ENCODE measurements at places on chromosomes 1 and 21. TPM values are rescaled to one million over a fixed set of nuclear protein-coding genes. Genes with fewer than 3 reads are reported as not detected.

Gene NGF
- total RNA-seq = 0.78 TPM

Gene STUM
- 24.3 TPM for total RNA-seq

Gene RABIF
- 15.3 TPM for total RNA-seq

GRCh38 chr1:50796272-50796671 is 163.8 kb downstream of the FAF1 start:
- DNase-seq = no peak

GRCh38 chr21:42684109-42684916 is 30.9 kb downstream of the PDE9A start:
- no peak for DNase-seq

- no peak for DNase-seq
Observed at GRCh38 chr1:228391411-228392020, 15.1 kb downstream of the TRIM11 start.

GRCh38 chr1:64073705-64074104 is 129.7 kb upstream of the UBE2U start:
- no peak for DNase-seq

DNA sequence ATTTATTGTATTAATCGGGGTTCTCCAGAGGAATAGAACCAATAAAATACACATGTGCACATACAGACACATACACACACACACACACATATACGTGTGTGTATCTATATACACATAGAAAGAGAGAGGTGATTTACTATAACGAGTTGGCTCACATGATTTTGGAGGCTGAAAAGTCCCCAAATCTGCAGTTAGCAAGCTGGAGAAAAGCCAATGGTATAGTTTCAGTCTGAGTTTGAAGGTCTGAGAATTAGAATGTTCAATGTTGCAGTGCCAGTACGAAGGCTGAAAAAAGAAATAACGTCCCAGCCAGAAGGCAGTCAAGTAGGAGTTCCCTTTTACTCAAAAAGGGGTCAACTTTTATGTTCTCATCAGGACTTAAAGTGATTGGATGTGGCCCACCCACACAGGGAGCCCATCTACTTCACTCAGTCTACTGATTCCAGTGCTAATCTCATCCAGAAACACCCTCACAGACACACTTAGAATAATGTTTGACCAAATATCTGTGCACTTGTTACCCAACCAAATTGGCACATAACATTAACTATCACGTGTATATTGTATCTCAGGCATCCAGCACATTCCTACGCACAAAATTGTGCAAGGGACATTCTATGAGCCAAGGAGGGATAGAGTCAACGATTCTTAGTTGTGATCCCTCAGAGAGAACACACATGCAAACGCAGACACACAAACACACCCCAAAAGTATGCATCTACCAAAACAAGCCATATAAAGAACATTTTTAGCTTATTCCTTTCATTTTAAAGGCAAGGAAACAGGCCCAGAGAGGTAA is 195.5 kb upstream of the DUSP10 start:
- DNase-seq = no peak
